Hepatocyte (in vitro differentiated cells): ENCODE measurements at places on chromosomes 2 and 18.

GRCh38 chr18:3179430-3180089, 40.2 kb downstream of the MYOM1 start:
- DNase-seq = no peak

GRCh38 chr2:47237375-47238334, 82.5 kb upstream of the STPG4 start:
- peak; percentile 6 for DNase-seq

DNA sequence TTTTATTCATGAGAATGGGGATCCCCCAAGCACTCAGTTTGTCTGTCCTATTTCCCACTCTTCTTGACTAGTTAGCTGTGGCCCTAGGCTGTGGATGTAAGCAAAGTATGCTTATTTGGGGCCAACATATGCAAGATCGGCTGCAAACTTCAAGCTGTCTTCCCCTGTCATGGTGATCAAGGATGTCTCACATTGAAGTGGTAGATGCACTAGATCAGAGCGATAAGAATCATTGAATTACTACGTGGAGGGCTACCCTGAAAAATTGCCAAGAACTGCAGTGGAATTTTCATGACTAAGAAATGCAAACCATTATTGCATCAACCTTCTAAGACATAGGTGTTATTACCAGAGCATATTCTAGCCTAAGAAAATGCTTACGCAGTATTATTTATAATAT, 527.4 kb downstream of the RNF144A start:
- DNase-seq = no peak

DNA sequence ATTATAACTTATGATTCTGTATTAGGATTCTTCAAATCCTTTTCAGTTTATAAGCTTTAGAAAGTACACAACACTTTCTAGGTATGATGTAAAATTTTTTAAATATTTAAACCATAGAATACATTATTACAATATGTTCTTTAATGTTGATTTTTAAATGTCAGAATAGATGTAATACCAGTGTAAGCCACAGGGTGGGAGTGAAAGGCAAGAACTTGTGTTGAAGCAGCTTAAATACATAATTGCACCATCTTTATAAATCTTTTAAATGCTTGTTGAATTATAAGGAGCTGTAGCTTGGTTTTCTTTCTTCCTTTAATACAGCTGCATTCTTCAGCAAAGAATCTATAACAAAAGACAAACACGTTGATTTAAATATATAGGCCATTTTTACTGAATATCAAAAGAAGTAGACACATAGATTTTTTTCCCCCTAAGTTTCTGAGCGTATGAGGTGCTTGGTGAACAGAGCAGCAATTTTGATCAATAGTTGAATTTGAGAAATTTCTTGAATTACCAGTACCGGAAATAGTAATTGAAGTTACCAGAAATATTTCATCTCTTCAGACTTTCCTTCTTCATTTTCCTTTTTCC, 63.0 kb downstream of the TANK start:
- peak; percentile 53 for DNase-seq

- DNase-seq = peak; percentile 87
These were observed 27.7 kb downstream of the SMAD7 start for GRCh38 chr18:48922801-48923730.

GRCh38 chr2:198146346-198146940, 342.1 kb downstream of the PLCL1 start:
- no peak for DNase-seq

DNA sequence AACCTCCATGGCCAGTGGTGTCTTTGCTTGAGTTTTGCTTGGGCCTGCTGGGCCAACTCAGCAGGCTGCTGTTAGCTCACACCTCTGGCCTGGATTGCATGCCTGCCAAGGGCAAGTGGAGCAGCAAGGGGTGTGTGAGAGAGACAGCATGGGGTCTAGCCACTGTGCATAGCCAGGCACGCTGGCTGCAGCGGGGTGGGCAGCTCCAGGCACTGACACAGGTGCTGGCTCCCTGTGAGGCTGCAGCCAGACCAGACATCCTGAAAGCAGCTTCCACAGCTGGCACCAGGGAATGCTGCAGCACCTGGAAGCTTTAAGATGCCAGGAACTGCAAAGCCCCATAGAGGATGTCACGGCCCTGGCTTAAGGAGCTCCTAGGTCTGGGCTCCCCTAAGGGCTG, 376.4 kb upstream of the VWC2L start:
- DNase-seq = no peak
